CD4-positive, CD25-positive, alpha-beta regulatory T cell (primary cell): ENCODE measurements at places on chromosomes 1 and 21. TPM values are rescaled to one million over a fixed set of nuclear protein-coding genes. Genes with fewer than 3 reads are reported as not detected.

DNA sequence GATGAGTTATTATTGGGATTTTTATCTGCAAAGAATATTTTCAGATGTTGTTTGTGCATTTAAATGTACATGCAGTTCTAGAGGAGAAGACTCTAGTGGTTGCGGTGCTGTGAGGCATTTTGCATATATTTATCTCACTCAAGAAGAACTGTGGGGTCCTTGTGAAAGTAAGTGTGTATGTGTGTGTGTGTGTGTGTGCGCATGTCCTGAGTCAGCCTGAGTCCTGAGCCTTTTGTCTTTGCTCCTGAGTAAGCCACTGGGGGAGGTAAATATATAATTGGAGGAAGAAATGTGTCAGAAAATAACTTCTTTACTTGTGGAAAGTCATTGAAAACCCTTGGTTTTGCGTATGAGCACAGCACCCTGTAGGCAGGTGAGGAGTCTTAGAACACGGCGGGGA lies 55.6 kb upstream of the CD34 start:
- no peak for DNase-seq
- H3K27ac ChIP-seq: no peak overlapping the region
- H3K4me1 ChIP-seq: peaks cover 7% of the 10 kb centered on the region
- H3K36me3 ChIP-seq: no peaks in the 10 kb centered on the region

The CD1E gene
- not detected for polyA plus RNA-seq

The TIPRL gene
- 45.3 TPM for polyA plus RNA-seq

- H3K27me3 ChIP-seq: peaks cover 5% of the 10 kb centered on the region
- H3K4me3 ChIP-seq: no peak overlapping the region
- H3K27ac ChIP-seq: no peak overlapping the region
- H3K4me1 ChIP-seq: no peaks in the 10 kb centered on the region
- H3K36me3 ChIP-seq: no peaks in the 10 kb centered on the region
These were observed 8.8 kb upstream of the AHCYL1 start for GRCh38 chr1:109975718-109976117.

The NR0B2 gene
- not detected for polyA plus RNA-seq

DNA sequence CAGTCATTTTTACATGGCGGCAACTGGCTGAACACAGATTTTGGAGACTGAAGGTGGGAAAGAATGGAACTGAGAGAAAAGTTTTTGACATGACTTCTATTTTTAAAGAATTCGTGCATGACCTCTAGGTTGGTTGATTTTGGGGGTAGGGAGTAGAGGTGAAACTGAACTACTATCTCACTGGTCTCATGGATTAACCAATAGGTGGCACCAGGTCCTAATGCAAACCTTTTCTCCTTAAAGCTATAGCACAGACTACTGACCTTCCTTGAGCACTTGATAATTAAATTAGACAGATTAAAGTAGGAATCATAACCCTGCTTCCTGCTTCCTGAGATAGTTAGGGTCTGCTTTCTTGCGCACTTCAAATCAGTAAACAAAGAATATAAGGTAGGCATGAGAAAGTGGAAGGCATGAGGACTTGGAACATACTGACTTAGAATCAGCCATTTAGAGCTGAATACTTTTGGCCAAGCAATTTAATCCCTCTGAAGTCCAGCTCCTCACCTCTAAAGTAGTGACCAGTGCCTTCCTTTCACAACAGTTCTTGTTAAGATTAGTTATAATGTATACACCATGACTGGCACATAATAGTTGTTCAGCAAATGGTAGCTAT lies 206.0 kb downstream of the CENPF start:
- H3K4me1 ChIP-seq: no peaks in the 10 kb centered on the region
- DNase-seq: no peak

- no peak for DNase-seq
These were observed 454.5 kb upstream of the NR5A2 start for GRCh38 chr1:199573047-199573446.

The LRP8 gene
- 1.3 TPM for polyA plus RNA-seq
